ENCODE measurements at places on chromosomes 5 and 9.

DNA sequence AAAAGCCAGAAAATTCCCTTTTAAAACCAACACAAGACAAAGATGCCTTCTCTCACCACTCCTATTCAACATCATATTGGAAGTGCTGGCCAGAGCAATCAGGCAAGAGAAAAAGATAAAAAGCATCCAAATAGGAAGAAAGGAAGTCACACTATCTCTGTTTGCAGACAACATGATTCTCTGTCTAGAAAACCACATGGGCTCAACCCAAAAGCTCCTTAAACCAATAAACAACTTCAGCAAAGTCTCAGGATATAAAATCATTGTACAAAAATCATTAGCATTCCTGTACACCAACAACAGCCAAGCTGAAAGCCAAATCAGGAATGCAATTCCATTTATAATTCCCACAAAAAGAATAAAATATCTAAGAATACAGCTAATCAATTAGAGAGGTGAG lies 112.0 kb downstream of the ADAMTSL1 start:
- no peak for DNase-seq

DNA sequence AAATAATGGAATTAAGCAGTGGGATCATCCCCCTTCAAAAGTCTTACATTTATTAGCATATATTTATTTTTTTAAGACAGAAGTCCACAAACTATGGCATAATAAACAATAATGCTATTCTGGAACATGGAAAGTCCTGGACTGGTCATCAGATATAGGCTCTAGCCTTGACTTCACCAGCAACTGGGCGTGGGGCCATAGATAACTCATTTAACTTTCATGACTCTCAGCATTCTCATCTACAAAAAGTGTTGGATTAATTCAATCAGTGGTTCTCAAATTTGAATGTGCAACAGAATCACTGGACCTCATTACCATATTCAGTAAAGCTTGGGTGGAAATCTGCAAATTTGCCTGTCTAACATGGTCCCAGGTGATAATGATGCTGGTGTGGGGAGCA lies 253.8 kb downstream of the FBXL7 start:
- no peak for DNase-seq

GRCh38 chr5:106094204-106094607 lies 1576.5 kb downstream of the EFNA5 start:
- DNase-seq = no peak

DNA sequence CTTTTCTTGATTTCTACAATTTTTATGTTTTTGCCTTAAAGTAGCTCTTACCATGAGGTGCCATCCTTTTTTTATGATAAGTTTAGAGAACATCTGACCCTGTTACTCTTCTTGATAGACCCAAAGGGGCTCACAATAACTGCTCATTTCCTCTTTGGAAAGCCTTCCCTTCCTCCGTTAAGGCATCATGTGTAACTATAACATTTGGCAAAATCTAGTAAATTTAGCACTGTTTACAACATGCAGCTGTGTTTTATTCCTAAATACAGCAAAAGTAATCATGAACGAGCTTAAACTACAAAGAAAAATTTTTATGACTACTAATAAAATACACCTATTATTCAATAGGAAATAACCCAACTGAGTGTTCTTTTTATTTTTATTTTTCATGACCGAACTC lies 705.1 kb downstream of the MAT2B start:
- no peak for DNase-seq

DNA sequence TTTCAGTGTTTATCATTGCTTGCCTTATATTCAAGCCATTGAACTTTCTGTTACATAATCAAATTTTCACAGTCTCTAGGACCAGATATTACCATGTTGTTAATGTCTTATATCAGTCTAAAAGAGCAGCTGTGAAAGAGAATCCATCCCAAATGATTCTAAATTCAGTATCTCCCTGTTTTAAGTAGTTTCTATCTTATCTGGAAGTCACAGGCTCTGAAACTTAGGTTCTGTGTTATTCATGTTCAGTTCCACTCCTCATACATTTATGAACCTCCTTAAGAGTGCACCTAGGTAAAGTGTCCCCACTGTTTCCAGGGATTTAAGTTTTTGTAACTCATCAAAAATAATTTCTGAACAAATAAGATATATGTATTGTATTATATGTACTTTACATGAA lies 9.7 kb downstream of the LYRM7 start:
- no peak for DNase-seq

DNA sequence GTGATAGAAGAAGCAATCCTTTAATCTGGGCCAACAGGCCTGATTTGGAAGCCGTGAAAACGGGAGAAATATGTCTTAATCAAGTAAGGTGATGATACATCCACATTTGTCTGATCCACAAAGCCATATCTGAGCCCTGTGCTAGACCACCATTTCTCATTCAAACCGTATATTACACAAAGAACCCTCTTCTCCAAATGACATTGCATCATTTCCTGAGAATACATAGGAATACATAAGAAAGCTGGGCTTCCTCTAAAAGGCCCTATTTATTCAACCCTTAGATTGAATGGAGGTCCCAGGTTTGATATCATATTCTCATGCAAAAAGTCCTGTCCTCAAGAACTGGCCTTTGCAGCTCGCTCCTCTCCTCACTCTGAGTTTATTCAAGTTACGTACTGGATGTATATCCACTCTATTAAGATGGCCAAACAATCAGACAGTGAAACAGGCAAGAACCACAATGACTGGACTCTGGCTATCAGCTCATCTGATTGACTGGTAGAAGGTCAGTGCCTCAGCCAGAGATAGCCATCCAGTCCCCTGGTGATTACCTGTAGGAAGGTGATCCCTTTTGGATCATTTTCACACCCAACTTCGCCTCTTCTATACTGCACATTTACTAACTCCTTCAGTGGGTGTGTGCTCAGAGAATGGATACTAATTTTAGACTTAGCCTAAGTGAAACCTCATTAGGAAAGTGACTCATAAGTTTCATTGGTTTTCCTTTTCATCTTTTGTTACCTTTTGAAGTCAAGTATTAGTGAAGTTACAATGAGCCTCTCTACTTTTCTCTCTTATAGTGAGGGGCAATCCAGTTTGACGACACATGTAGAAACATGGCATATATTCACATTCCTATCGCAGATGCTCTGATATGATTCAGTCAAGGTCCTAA lies 167.6 kb upstream of the WWC1 start:
- DNase-seq = no peak

DNA sequence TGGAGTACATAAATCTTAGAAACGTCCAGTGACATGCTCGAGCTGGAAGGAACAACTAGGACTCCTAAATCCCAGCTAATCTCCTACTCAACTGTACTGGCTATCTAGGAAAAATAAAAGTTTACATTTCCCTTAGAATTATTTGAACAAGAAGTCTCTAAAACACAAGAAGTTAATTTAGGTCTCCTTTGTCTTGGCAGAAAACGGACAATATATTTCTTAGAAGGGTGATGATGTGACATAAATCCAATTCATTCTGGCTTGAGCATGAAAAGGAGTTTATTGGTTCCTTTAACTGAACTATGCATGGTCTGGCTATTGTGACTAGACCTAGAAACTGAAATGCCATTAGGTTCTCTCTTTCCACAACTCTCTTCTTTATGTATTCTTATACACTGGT lies 1242.2 kb upstream of the DMAC1 start:
- DNase-seq = no peak
